Dermis microvascular lymphatic vessel endothelial cell (primary cell): ENCODE measurements at places on chromosomes 2 and 18.
A peak's percentile ranks its signal among the peaks of the same experiment; 100 is the strongest.

DNA sequence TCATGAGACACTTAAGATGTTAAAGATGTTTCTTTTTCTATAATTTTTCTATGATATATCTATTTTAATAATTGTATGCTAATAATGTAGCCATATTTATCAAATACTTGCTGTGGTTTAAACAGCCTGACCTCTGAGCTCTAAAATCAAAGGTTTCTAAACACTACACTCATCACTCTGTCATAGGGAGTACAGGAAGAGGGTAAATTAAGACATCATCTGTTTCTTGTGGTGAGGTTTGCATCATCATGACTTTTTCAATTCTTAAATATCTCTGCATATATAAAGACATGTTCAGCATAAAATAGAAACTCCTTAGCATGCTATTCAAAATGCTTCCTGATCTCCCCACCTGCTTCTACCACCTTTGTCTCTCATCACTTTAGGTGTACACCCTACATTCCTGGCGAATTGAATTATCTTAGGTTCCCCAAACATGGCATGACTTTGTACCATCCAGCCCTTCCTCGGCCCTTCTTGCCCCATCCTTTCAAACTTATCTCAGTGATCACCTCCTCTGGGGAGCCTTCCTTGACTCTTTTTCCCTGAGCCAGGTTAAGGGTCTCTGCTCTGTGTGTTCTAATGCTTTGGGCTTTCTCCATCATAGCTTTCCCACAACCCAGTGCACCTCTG is 105.3 kb upstream of the TTN start:
- DNase-seq, result no peak

DNA sequence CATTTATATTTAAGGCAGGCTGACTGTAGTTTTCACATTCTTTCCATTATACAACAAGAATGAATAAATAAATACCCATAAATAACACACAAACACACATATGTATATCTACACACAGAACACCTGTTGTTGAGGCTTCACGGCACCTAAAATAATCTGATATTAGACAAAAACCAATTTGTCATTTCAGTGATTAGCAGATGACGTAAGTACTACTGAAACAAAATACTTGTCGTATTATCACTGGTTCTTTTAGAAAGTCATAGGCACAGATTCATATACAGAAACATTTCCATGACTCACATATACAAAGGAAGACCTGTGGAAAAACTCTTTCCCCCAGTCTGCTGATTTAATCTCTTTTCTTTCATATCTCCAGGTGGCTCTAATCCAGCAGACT is 1113.4 kb upstream of the FANCL start:
- DNase-seq, result no peak

GRCh38 chr2:24432735-24433134 is 58.3 kb upstream of the NCOA1 start:
- DNase-seq, result no peak

DNA sequence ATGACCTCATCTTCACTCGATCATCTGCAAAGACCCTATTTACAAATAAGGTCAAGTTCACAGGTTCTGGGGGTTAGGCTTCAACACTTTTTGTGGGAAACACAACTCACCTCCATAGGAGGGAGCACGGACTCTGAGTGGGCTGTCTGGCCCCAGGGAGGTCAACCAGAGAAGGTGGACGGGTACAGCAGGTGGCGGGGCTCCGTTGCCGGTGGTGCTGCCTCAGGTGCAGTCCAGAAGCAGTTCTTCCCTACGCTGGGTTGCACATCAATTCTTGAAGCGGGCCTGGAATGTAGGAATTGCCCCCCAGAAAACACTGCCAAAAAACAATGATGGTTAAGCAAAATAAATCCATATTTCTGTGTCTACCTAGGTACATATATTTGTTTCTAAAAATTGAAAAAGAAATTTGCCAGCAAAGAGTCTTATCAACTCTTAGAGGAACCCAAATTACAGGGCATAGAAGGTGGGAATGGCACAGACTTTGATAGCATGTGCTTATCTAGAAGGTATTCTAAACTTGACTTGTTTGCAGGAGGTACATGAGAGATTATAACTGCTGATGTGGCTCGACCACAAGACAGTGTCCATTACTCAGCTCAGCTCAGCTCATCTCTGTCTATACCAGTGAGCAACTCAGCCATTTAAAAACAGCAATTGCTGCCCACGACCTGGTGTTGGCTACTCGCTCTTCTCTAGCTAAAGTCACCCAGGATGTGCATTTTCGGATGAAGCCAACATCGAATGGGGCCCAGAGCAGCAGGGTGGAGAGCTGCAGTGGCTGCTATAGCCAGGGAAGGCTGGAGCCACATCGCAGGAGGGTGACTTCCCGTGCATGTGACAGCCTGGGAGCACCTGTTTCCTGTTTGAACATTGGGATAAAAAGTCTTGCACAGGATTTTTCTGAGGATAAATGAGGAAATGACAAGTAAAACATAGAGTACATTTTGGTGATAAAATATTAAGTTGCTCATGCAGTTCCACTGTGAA is 128.7 kb downstream of the RNF144A start:
- peak; percentile 19 for DNase-seq

- DNase-seq, result no peak
These were observed 257.3 kb downstream of the TWIST2 start for GRCh38 chr2:239105234-239105633.

DNA sequence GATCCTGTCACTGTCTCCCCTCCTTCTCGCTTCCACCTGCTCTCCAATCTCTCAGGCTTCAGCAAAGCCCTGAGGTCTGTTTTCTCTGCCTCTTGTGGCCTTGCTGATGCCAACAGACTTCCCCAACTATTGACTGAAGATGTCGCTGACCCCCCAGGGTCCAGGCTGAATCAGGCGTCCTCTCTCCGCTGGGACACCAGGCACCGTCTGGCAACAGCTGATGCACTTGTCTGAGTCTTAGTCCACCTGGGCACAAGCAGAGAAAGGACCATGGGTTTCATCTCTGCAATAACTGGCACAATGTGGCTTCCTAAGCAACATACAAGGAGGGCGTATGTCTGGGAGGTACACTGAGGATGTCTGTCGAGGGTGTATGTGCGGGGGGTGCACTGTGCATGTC is 248.7 kb upstream of the MYT1L start:
- no peak for DNase-seq

GRCh38 chr2:173773076-173773475 is 192.1 kb downstream of the SP3 start:
- no peak for DNase-seq
